Thoracic aorta (tissue), 2 donors: ENCODE measurements at places on chromosomes 11 and 22.

- DNase-seq: no peak
Measured at GRCh38 chr11:94032725-94033124, 11.6 kb downstream of the HEPHL1 start.

GRCh38 chr11:104169091-104169490 lies 5.1 kb upstream of the PDGFD start:
- DNase-seq: no peak

DNA sequence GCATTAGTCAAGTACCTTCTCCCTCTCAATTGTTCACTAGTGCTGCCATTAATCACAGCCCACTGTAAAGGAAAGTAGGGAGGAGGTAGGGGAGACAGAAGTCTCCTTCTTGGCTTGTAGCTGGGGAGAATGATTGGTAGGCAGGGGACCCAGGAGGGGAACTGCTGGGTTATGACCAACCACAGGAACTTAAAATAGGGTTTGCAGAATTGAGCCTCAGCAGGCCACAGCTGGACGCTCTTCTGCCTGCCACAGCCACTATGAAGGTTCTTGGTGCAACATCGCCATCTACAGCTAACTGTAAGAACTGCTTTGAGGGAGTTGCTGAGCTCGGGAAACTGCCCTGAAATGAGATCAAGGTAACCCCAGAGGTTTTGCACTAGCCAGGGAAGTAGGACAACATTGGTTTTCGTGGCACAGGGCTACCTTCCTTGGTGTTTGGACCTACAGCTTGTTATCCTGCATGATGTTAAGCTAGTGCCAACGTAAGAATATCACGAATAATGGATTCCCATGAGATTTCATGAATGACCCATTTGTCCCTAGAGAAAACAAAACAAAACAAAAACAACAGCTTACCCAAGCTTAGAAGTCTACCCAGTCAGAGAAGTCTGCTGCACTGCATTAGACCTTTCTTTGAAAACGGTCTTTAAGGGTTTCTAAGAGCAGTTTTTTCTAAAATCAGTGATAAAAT lies 787.1 kb upstream of the API5 start:
- no peak for DNase-seq

DNA sequence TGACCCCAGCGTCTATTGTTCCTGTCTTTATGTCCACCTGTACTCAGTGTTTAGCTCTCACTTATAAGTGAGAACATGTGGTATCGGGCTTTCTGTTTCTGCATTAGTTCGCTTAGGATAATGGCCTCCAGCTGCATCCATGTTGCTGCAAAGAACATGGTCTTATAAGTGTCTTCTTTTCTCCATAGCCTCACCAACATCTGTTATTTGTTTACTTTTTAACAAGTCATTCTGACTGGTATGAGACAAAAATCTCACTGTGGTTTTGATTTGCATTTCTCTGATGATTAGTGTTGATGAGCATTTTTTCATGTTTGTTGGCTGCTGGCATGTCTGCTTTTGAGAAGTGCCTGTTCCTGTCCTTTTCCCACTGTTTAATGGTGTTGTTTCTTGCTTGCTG lies 21.7 kb upstream of the SLN start:
- DNase-seq: no peak

GRCh38 chr11:120021391-120021953 lies 116.4 kb downstream of the TRIM29 start:
- no peak for DNase-seq

DNA sequence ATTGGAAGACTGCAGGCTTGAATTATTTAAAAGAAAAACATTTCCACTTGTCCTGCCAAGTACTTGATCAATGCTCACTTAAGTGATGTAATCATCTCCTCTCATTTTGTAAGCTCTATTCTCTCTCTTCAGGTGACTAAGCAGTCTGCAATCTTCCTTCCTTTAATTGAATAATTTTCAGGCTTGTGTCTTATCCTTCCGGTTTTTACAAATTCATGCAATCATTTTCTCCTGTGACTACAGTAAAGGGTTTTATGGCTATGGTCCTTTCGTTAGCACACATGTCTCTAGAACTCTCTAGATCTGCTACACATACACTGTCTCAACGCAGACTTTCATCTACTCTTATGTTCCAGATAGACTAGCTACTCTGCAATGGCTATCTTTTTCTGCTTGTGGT lies 12.6 kb upstream of the UPB1 start:
- DNase-seq: no peak
